ENCODE measurements at places on chromosomes 1 and 21.

DNA sequence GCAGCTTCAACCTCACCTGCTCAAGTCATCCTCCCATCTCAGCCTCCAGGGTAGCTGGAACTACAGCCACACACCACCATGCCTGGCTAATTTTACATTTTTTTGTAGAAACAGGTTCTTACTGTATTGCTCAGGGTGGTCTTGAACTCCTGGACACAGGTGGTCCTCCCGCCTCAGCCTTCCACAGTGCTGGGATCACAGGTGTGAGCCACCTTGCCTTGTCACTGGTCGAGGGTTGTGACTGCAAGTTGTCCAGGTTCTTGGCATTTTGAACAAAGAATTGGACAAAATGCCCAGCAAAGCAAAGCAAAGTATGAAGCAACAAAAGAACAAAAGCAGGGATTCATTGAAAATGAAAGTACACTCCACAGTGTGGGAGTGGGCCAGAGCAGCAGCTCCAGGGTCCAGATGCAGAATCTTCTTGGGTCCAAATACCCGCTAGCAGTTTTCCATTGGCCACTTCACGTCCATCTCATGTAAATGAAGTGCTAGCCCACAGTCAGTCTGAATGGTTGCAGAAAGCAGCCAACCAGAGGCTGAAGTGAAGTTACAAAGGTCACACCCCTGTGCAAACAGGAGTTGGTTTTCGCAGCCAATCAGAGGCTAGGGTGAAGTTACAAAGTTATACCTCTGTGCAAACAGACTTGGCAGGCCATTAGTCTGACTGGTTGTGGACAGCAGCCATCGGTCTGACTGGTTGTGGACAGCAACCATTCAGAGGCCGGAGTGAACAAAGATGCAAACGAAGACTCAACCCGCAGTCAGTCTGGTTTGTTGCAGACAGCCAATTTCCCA is 109.5 kb upstream of the KIF26B start:
- no peak for DNase-seq

GRCh38 chr1:214584805-214585766 is 17.9 kb upstream of the CENPF start:
- DNase-seq, result no peak

DNA sequence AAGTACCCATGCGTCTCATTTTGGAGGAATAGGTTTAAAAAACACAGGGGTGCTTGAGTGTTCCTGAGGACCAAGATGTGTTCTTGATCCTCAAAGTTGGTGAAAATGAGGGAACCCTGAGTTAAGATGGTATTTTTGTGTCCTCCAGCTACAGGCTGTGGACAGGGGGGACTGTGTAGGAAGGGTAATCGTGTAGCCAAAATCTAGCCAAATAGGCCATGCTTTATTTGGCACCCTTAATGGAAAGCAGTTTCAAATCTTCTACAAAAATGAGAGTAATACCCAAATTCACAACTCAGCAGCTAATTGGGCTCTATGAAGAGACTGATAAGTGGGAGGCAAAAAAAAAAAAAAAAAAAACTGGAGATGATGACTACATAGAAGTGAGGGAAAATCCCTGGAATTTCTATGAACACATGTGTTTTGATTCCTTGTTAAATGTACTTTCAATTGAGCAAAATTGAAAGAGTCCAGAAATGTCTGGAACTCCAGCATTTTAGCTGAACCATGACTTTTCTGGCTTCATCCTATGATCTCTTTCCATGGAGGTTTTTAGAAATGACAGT is 470 bp downstream of the HSD11B1 start:
- DNase-seq, result no peak

- no peak for DNase-seq
Observed at GRCh38 chr1:78703806-78704205, 54.2 kb downstream of the IFI44 start.

Data from stimulated activated CD4-positive, alpha-beta T cell treated with anti-CD3 and anti-CD28 coated beads, TNF-alpha, amount 100 ng/mL, for 1 hour (primary cell).